ENCODE measurements at places on chromosomes 6 and 20.
A peak's percentile ranks its signal among the peaks of the same experiment; 100 is the strongest.

- no peak for DNase-seq
These were observed 753.4 kb downstream of the QKI start for GRCh38 chr6:164167873-164168405.

- no peak for DNase-seq
These were observed 15.9 kb downstream of the OR2A4 start for GRCh38 chr6:131685266-131685780.

DNA sequence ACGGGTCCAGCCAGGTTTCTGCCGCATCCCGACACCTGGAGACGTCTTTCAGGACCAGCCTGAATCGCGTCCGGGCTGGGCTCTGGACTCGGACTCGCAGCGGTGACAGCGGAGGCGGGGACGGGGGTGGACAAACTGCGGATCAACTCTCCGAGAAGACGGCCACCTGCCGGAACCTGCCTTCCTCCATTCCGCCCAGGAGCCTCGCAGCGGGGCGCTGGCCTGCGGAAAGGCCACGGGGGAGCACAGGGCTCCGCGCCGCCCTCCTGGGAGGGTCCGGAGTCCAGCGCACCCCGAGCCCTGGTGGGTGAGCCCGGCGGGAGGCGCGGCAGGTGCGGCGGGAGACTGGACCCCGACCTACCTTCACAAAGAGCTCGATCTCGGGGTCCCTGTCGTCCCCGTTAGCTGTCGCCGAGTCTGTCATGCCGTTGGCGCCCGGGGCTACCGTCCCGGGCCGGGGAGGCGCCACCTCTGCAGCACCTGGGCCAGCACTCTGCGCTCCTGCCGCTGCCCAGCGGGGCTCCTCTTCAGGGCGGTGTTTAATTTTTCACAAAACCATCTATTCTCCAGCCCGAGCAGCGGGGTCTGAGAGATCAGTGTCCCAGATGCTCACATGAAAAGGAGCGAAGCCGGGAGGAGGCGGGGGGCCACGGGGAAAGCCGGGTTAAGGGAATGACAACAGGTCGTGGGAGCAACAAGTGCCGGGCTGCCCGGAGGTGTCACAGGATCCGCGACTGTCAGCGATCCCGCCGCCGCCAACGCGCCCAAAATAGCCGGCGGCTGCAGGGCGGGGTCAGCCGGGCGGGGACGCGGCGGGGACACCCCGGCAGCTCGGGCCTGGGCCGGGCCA, at the start of gene CLIC5:
CLIC5 (minus strand) TSS at position 742 of the 850 bp plus-strand sequence; CDS start at position 424, 318 bp downstream.
- no peak for DNase-seq

- no peak for DNase-seq
These were observed 73.2 kb downstream of the TRMT6 start for GRCh38 chr20:5877128-5877527.

- no peak for DNase-seq
These were observed 36.1 kb upstream of the NOL4L start for GRCh38 chr20:32621071-32621890.

GRCh38 chr6:152836523-152836922, 85.9 kb downstream of the VIP start:
- no peak for DNase-seq

DNA sequence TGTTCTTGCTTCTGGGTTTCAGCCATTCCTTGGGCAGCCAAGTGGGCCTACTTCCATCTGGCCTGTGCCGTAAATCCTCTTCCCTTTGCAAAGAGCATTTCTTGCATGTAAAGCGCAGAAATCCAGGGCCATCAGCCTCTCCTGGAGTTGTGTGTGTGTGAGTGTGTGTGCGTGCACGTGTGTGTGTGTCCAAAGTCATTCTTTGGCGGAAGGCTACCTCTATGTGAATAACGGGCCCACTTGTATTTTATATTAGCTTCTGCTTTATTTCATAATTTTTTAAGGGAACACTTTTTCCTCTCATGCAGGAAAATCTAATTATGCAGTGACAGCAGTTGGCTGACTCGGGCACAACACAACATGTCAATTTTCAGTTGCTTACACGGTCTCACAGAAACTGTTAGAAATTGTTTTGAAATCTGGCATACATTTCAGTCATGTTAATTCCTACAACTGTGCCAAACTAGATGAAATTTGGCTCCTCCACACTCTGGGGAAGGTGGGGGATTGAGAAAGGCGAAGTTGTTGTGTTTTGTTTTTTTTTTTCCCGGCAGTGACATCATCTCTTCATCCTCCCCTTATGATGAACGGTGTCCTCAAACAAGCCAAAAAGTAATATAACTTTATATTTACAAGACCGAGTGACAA, 223.7 kb upstream of the TSHZ2 start:
- DNase-seq = peak; percentile 18

DNA sequence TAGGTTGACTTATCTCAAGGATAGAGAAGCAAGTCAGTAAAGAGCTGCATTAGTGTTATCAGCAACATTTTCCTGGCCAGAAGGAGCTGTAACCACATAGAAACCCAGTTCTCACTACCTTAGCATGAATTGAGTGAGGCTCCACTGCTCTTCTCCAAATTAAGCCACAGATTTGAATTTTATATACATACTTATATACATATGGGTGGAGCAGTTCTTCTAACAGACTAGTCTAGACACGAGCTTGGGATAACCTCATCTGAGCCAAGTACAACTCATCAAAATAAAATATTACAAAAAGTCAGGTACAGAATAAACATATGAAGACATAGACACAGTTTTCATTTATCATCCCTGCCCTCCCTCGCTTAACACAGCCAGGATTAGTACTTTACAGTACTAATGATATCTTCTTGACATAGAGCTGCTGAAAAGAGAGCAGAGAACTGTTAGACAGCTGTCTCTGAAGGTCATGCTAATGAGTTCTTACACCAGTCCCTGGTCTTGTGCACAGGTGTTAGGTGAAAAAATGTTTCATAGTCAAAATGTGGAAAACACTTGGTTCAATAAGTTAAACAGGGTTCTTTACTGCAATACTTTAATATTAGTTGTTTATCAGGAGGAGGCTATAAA, 147.4 kb upstream of the HTR1E start:
- no peak for DNase-seq

All from fibroblast of pulmonary artery (primary cell).